Stimulated activated CD4-positive, alpha-beta T cell treated with anti-CD3 and anti-CD28 coated beads, Interleukin-15, amount 100 ng/mL, for 1 hour (primary cell): ENCODE measurements at places on chromosomes 1 and 21.
A peak's percentile ranks its signal among the peaks of the same experiment; 100 is the strongest.

DNA sequence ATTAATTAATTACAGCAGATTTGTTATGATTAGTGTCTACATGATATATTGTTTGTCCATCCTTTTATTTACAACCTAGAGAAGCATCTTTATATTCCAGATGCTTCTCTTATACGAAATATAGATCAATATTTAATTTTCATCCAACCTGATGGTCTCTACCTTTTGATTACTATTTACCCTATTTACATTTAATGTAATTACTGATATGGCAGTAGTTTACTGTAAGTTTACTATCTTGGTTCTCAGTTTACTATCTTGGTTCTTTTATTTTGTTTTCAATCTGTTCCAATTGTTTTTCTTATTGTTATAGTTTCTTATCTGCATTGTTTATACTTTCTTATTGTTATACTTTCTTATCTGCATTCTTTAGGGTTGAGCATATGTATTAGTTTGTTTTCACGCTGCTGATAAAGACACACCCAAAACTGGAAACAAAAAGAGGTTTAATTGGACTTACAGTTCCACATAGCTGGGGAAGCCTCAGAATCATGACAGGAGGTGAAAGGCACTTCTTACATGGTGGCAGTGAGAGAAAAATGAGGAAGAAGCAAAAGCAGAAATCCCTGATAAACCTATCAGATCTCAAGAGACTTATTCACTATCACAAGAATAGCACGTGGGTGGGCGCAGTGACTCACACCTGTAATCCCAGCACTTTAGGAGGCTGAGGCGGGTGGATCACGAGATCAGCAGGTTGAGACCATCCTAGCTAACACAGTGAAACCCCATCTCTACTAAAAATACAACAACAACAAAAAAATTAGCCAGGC lies 28.9 kb downstream of the FAF1 start:
- no peak for DNase-seq

DNA sequence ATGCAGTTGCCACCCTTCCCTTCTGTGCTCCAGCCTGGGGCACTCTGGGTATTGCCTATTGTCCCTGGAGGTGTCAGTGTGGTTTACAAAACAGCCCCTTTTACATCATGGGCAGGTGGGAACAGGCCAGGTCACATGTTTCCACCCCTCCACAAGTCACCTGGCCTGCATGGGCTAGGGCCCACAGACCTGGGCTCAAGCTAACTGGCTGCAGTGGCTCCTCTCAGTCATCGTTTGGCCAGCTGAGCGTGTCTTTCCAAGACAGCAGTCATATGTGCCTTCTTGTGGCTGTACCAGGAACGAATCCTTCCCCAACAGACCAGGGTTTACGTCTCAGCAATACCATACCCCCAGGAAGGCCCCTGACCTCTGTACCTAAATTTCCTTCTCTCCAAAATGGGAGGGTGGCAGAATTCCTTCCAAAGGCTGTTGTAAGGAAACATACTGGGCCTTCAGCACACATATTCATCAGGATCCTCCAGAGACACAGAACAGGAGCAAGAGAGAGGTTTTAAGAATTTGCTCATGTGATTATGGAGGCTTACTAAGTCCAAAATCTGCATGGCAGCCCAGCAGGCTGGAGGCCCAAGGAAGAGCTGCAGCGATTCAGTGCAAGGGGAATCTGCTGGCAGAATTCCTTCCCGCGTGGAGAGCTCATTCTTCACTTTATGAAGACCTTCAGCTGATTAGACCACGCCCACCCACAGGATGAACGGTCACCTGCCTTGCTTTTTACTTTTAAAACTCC lies 10.6 kb upstream of the TAS1R2 start:
- no peak for DNase-seq

DNA sequence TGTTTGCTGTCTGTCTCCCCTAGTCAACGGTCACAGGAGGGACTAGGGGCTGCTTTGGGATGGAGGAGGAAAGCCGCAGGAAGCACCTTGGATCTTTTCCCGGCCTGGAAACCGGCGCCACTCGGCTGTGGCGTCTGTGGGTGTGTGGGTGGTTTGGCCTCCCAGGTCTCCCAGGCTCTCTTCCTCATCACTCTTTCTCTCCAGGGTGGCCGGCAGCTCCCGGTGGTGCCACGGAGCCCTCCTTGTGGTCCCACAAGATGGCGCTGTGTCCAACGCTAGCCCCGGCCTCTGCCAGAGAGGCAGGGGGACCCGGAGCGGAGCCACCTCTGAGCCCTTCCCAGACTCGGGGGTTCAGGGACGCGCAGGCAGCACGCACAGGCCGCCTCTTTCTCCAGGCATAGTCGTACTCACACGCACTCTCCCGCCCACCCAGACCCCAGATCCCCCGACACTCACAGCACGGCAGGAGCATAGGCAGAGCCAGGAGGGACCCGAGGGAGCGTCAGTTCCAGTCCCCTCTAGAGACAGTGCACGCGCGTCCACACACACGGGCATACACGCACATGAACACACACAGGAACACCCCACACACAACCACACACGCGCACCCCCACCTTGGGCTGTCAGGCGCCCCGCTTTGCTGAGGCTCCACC lies 31.2 kb downstream of the CDCP2 start:
- peak; percentile 42 for DNase-seq

DNA sequence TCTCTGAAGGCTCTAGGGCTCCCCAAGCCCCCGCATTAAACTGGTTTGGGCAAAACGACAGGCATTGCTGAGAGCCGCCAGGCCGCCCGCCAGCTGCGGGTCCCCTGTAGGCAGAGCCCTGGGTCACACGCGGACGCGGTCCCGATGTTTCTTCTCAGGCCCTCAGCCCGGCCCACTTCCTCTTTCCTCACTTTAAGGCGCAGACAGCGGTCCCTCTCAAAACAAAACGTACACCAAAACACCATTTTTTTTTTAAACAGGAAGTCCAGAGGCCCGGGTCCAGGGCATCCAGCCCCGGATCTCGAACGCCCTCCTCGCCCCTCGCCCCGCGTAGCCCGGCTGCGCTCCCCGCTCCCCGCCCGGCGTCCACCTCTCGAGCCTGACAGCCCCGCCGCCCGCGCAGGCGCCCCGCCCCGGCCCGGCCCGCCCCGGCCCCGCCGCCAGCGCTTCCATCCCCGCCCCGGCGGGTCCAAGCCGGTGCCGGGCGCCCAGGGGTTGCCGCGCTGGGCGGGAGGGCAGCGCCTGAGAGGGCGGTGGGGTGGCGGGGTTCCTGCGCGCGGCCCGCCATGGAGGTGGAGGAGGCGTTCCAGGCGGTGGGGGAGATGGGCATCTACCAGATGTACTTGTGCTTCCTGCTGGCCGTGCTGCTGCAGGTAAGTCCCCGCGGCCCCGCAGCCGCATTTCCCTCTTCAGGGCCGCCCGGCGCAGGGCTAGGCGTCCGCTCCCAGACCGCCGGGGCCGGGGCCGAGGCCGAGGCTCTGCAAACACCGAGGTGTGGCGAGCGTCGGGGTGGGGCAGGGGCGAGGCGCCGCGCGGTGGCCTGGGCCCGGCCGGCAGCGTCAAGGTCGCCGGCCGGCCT lies at the start of gene SLC22A15:
Gene SLC22A15 (plus strand): TSS at position 452 of the 859 bp plus-strand sequence. CDS start 115 bp downstream, at position 567.
- DNase-seq: peak; percentile 8

DNA sequence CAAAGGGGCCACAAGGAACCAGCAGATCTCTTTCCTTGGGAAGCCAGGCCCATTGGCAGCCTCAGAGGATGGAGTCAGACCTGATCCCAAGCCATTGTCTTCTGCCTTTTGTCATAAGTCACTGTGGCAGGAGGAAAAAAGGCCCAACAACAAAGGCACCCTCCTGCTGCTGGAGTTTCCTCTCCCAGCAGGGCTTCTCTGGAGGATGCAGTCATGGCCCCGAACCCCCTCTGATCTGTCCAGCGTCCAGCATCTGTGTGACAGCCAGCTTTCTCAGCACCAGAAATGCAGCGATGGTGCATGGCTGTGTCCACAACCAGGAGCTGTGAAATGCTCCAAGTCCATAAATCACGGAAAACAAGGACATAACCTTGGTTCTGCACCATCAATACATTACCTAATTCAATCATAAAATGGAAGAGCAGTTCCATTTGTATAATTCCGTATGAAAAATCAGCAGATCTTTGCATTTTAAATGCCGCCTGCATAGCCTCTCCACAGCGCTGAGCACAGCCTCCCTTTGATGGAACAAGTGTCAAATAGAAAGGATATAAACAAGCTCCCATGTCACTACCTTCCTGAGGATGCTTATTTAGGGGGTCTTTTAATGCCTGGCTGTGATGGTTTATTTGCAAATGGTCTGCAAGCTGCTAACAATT lies 30.6 kb downstream of the AJAP1 start:
- DNase-seq: no peak

DNA sequence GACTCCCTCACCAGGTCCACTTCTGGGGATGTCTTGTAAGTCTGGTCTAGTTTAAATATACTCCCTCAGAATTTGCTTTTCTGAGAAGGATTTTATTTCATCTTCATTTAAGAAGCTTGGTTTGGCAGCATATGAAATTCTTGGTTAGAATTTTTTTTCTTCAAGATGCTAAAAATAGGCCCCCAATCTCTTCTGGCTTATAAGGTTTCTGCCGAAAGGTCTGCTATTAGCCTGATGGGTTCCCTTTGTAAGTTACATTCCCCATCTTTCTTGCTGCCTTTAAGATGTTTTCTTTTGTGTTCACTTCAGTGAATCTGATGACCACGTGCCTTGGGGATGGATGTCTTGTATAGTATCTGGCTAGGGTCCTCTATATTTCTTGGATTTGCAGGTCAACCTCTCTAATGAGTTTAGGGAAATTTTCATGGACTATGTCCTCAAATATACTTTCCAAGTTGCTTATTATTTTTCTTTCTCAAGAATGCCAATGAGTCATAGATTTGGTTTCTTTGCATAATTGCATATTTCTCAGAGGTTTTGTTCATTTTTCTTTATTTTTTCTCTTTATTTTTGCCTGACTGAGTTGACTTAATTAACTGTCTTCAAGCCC lies 19.4 kb downstream of the TCP10L start:
- DNase-seq: no peak

DNA sequence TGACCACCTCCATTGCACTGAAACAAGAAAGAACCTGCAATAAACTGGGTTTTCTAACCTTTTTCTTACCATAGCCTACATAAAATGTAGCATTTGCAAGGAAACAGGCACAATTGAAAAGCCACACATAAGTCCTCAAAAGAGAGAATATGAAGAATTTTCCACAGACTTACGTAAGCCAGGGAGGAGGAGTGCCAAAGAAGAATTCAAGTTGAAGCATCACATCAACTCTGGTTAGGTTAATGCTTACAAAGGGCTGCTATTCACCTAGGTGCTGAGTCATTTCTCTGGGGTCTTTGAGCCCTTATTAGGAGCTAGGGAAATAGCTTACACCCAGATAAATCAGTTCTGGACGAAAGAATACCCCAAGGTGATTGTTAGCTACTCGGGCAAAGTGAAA lies 9.6 kb downstream of the OSCP1 start:
- DNase-seq: no peak

DNA sequence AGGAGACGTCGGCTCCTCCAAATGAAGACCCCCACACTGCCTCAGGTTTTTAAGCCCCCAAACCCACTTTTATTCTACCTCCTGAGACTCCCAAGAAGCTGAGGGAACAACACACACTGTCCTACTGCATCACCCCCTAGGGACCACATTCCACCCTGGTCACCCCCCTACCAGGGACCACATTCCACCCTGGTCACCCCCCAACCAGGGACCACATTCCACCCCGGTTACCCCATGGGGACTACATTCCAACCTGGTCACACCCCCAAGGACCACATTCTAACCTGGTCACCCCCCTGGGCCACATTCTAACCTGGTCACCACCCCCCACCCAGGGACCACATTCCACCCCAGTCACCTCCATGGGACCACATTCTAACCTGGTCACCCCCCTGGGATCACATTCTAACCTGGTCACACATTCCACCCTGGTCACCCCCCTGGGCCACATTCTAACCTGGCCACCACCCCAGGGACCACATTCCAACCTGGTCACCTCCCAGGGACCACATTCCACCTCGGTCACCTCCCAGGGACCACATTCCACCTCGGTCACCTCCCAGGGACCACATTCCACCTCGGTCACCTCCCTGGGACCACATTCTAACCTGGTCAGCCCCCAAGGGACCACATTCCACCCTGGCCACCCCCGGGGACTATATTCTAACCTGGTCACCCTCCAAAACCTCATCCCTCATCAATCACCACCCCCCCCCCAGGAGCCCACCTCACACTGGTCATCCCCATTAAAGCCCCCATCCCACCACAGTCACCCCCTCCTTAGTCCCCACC lies 587.6 kb downstream of the NPHP4 start:
- DNase-seq: no peak

GRCh38 chr1:99648107-99648506 lies 2.2 kb downstream of the PALMD start:
- no peak for DNase-seq

DNA sequence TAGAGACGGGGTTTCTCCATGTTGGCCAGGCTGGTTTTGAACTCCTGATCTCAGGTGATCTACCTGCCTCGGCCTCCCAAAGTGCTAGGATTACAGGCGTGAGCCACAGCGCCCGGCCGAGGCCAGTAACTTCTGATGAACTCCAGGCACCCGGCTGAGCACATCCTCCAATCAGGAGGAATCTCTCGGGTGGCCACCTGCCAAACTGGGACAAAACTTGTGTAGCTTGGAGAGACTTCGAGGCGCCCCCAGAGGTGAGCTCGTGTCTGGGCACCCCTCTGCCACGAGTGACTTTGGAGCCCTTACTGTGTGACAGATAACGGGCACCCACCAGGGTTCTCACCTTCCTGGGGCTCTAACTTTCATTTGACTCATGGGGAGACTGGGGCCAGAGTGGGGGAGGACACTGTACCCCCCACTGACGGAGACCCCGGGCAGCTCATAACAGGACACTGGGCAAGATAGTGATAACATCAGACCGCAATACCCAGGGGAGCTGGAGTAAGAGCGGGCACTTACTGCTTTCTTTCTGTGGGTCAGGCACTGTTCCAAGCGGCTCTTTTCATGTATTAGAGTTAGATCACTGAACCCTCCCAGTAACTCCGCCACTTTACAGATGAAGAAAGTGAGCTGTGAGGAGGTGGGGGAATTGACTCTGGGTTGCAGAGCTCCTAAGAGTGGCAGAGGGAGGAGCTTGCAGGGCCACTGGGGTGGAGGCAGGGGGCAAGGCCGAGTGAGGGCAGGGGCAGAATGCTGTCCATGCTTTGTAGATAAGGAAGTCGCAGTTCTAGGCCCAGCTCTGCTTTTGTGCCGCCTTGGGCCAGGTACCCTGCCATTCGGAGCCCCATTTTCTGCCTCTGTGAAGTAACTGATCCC lies 1.9 kb upstream of the PADI2 start:
- no peak for DNase-seq

DNA sequence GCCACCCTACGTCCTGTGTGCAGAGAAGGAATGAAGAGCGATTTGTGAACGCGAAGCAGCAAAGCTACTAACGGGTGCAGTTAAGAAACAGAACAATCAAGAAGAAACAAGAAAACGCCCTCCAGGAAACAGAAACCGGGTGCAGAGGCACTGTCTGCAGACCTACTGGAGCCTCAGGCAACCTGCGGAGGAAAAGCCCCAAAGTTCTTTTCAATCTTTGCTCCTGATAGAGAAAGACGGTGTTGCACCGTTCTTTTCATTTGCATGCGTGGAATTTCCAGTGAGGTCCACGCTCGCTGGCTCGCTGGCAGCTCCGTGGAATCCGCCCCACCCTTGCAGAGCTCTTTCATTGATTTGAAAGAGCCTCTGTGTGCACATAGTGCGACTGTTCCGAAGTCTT lies 37.0 kb upstream of the PDE9A start:
- no peak for DNase-seq

GRCh38 chr21:36403713-36404112 lies 18.5 kb downstream of the CHAF1B start:
- no peak for DNase-seq

GRCh38 chr21:29684106-29684505 lies 255.7 kb downstream of the GRIK1 start:
- DNase-seq: no peak

GRCh38 chr1:202645097-202645476 lies 65.2 kb downstream of the SYT2 start:
- DNase-seq: no peak
